NB4 (cell line): ENCODE measurements at places on chromosomes 2 and 18.

DNA sequence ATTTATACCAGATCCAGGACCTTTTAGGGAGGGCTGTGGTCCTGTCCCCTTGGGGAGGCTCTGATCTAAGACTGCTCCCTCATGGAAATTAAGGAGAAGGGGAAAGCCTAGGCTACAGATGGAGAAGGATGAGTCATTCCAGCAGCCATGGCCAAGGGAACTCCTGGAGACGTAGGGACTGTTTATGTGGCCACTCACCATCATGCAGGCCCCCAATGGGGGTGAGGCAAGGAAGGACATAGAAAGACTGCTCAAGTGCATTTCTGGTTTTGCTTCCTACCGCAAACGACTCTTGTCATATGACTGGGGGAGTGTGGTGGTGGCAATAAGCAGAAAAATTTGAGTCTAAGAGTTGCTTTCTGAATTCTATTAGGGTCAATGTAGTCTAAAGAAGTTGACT lies 54.0 kb upstream of the CYP1B1 start:
- DNase-seq, result peak; percentile 91

GRCh38 chr18:3453540-3454364 lies 3.8 kb downstream of the TGIF1 start:
- peak; percentile 67 for DNase-seq

DNA sequence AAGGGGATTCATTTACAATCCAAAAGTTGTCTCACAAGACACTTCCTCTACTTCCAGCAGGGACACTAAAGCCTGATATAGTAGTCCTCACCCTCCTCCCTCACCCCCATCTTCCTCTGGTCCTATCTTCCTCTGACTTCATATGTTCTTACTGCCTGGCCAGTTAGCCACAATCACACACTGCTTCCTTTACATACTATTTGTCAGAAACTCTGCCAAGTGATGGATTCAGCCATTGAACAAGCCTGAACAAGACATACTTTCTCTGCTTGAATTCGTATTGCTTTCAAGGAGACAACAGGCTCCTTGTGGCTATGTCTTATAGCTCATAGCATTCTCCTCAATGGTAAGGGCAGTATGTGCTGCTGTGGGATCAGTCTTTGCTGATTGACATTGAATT lies 672.2 kb downstream of the BCL11A start:
- no peak for DNase-seq

DNA sequence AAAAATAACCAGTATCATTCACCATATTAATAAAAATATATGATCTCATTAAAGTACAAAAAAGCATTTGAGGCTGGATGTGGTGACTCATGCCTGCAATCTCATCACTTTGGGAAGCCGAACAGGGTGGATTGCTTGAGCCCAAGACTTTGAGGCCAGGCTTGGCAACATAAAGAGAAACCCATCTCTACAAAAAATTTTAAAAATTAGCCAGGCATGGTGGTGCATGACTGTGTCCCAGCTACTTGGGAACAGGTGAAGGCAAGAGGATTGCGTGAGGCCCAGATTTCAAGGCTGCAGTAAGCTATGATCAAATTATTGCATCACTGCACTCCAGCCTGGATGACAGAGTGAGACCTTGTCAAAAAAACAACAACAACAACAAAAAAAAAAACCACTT lies 75.9 kb downstream of the RAD51AP2 start:
- DNase-seq, result no peak

DNA sequence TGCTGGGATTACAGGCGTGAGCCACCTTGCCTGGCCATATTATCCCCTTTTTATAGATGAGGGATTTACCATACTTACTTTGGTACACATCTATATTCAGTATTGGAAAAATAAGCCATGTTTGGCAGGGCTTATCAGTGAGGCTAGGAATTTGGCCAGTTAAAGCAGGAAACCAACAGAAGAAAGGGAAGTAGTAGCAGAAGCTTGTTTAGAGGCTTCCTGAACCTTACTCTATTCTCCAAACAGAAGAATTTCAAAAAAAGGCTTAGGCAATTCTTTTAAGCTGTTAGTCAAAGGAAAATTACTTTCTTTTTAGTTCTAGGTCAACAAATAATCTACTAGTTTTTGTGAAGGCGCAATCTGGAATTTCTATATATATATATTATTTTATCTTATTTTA lies 3.2 kb upstream of the GLS start:
- DNase-seq, result peak; percentile 38

GRCh38 chr2:102892698-102893310 lies 131.0 kb downstream of the TMEM182 start:
- DNase-seq, result no peak

GRCh38 chr18:22822841-22823508 lies 110.2 kb upstream of the RBBP8 start:
- no peak for DNase-seq
